ENCODE measurements at places on chromosomes 3 and 15. TPM values are rescaled to one million over a fixed set of nuclear protein-coding genes. Genes with fewer than 3 reads are reported as not detected.

DNA sequence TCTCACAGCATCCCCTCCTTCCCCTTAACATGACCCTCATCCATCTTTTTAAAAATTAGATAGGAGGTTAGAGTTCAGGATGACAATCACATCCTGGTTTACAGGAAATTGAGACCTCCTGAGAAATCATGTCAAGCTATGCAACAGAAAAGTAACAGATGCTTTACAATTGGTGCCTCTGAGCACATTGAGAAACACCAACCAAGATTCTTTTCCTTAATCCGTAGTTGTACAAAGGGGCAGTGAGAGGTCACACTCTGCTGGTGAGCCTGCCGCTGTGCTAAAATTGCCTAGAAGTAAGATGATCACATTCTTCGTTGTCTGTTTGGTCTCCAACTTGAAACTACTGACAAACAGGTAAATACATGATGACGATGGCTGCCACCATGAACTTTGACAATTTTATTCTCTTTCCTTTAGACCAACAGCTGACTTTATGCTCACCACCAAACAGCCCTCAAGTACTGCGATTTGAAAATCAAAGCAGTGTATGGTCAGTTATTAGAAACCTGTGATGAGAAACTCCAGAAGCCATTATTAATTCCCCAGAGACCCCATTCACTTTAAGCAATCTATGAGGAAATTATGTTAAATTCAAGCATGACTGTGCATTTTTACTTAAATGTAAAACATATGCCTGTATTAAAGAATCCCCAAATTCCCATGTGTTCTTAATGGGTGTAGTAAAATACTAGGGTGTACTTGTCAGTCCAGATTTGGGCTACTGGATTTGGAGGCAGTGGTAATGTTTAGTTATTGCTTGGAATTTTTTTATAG is 210.7 kb upstream of the UBE2E1 start:
- H3K4me1 ChIP-seq, result no peaks in the 10 kb centered on the region
- H3K36me3 ChIP-seq, result peaks cover 2% of the 10 kb centered on the region
- no peak overlapping the region for H3K4me3 ChIP-seq
- H3K27ac ChIP-seq, result no peak overlapping the region

- H3K36me3 ChIP-seq, result peaks cover 12% of the 10 kb centered on the region
- no peaks in the 10 kb centered on the region for H3K27me3 ChIP-seq
- H3K27ac ChIP-seq, result no peak overlapping the region
- no peak for DNase-seq
Measured at GRCh38 chr3:4656059-4656458, 162.9 kb downstream of the ITPR1 start.

DNA sequence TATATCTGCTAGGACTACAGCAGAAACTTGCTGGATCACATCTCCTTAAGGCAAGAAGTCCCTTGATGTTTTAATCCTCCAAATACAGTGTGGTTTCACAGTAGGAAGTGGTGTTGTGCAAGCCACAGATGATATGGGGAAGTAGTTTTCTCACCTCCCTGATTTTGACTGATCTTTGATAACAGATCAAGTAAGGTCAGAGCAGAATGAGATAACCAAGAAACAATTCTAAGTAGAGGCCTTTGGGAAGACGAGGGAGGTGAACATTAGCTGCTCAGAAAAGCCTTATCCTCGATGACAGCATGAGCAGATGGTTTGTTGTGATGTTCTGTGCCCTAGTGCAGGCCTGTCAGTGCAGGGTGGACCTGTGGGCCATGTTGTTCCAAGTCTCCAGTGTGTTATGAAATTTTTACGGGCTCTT is 61.3 kb downstream of the RIOX2 start:
- peaks cover 26% of the 10 kb centered on the region for H3K4me1 ChIP-seq
- no peaks in the 10 kb centered on the region for H3K27me3 ChIP-seq
- DNase-seq, result no peak
- H3K36me3 ChIP-seq, result no peaks in the 10 kb centered on the region
- H3K4me3 ChIP-seq, result peak overlapping the region; percentile 73
- H3K27ac ChIP-seq, result peak overlapping the region; percentile 59

DNA sequence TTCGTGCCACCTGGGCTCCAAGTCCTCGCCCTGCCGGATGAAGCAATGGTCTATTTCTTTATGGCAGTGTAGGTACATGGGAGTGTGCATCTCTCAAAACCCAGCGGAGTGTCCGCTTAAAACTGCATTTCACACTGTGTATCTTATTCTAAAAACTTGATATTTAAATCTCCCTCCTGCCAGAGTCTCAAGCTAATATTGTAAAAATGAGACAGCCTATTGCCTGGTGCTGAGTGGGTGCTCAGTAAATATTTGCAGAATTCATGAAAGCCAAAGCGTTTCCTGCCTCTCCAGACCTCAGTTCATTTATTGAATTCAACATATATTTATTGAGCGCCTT is 330 bp upstream of the TBC1D2B start:
- no peak for DNase-seq
- peaks cover 31% of the 10 kb centered on the region for H3K4me1 ChIP-seq
- peaks cover 4% of the 10 kb centered on the region for H3K36me3 ChIP-seq
- H3K4me3 ChIP-seq, result peak overlapping the region; percentile 100
- H3K27ac ChIP-seq, result peak overlapping the region; percentile 88

GRCh38 chr3:134106580-134106979 is 76.9 kb upstream of the SLCO2A1 start:
- no peaks in the 10 kb centered on the region for H3K4me1 ChIP-seq
- no peaks in the 10 kb centered on the region for H3K27me3 ChIP-seq
- DNase-seq, result no peak
- no peaks in the 10 kb centered on the region for H3K36me3 ChIP-seq
- no peak overlapping the region for H3K27ac ChIP-seq
- H3K4me3 ChIP-seq, result no peak overlapping the region

- H3K27me3 ChIP-seq, result peaks cover 37% of the 10 kb centered on the region
- no peaks in the 10 kb centered on the region for H3K36me3 ChIP-seq
- no peak overlapping the region for H3K4me3 ChIP-seq
- DNase-seq, result no peak
Measured at GRCh38 chr3:178474526-178474925, 61.7 kb upstream of the KCNMB2 start.

- no peaks in the 10 kb centered on the region for H3K36me3 ChIP-seq
- H3K27ac ChIP-seq, result no peak overlapping the region
- no peaks in the 10 kb centered on the region for H3K27me3 ChIP-seq
- DNase-seq, result no peak
- no peak overlapping the region for H3K4me3 ChIP-seq
Measured at GRCh38 chr3:167780214-167780883, 44.8 kb downstream of the SERPINI1 start.

- H3K4me1 ChIP-seq, result peaks cover 43% of the 10 kb centered on the region
- DNase-seq, result no peak
- peak overlapping the region; percentile 80 for H3K27ac ChIP-seq
- no peaks in the 10 kb centered on the region for H3K36me3 ChIP-seq
Measured at GRCh38 chr3:27349832-27350231, 19.4 kb downstream of the NEK10 start.

GRCh38 chr15:87620393-87620792 is 636.1 kb downstream of the NTRK3 start:
- peaks cover 5% of the 10 kb centered on the region for H3K27me3 ChIP-seq
- H3K4me3 ChIP-seq, result no peak overlapping the region
- no peak overlapping the region for H3K27ac ChIP-seq
- DNase-seq, result no peak

DNA sequence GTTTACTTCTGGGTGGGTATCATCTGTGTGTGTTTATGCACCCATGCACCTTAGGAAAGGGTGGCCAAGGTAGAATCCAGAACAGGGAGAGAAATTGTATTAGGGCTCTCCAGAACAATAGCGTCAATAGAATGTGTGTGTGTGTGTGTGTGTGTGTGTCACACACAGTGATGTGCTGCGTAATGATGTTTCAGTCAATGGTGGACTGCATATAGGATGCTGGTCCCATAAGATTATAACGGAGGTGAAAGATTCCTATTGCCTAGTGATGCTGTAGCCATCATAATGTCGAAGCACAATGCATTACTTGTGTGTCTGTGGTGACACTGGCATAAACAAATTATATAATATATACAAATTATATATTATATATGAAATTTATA is 69.3 kb upstream of the PRR23C start:
- no peak overlapping the region for H3K27ac ChIP-seq
- DNase-seq, result no peak
- no peaks in the 10 kb centered on the region for H3K36me3 ChIP-seq
- H3K4me1 ChIP-seq, result peaks cover 12% of the 10 kb centered on the region

DNA sequence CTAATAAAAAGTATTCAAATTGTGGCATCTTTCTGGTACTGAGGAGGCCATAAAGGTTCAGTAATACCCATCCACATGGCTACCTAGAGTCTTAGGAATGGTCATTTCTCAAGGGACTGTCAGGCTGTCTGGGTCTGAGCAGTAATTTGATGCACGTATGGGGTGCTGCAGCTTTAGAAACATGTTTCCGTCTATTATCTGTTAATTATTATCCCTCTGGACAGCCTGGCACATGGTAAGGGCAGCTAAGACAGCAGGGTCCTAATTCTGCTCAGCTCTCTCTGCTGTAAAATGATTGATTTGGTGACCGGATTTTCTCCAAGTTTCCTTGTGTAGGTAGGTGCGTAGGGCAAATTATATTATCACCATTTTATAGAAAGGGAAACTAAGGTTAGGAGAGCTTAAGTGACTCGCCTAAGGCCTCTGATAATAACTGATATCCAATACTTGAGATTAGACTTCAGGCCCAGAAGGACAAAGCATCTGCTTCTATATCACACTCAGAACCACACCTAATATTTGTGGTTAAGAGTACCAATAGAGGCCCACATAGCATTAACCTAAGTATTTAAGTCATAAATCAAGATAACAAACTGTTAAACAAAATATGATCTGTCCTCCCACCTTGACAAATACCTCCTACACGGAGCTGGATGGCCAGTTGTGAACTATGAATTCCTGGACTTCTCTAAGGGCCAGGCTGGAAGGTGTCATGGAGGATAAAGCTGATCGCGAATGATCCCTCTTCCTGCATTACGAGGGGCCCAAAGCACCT is 2.9 kb upstream of the RAP2B start:
- H3K27me3 ChIP-seq, result no peaks in the 10 kb centered on the region
- peaks cover 8% of the 10 kb centered on the region for H3K4me1 ChIP-seq
- no peak overlapping the region for H3K4me3 ChIP-seq
- peak overlapping the region; percentile 94 for H3K27ac ChIP-seq

ZNF592 gene
- 33.8 TPM for total RNA-seq

MNS1 gene
- total RNA-seq, result not detected

CPLX3 gene
- total RNA-seq, result not detected

MUC20 gene
- total RNA-seq, result 13.2 TPM

CCR3 gene
- total RNA-seq, result 0.23 TPM
